Stimulated activated CD4-positive, alpha-beta T cell treated with anti-CD3 and anti-CD28 coated beads, Interleukin-2, amount 100 ng/mL, for 24 hours (primary cell): ENCODE measurements at places on chromosomes 16 and 17.

- DNase-seq = no peak
Observed at GRCh38 chr16:17555176-17555575, 84.4 kb upstream of the XYLT1 start.

- no peak for DNase-seq
Observed at GRCh38 chr17:35056013-35056412, 7.5 kb downstream of the RFFL start.

GRCh38 chr16:3541527-3542155 is 35.6 kb downstream of the NLRC3 start:
- no peak for DNase-seq

- no peak for DNase-seq
Observed at GRCh38 chr17:59840329-59841090, 52.2 kb downstream of the TUBD1 start.

GRCh38 chr16:68764862-68765261 is 27.8 kb downstream of the CDH1 start:
- peak; percentile 31 for DNase-seq

DNA sequence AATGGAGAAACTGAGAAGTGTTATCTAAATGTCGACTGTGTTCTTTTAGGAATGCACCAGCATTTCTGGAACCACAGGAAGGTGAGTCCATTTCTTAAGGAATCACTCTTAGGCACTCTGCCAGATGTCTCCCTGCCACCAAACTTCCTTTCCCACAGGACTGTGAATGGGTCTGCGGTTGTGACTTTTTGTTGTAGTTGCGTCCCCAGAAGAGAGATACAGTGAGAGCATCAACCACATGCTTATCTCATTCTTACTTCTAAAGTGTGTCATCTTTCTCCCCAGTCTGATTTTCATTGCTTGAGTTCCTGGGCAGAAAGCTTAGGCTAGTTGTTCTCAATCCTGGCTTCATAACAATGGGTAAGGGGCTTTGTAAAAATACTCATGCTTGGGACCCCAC is 13.4 kb downstream of the ITPRIPL2 start:
- DNase-seq = no peak

GRCh38 chr16:21600031-21600773 is 825 bp downstream of the METTL9 start:
- no peak for DNase-seq

GRCh38 chr16:77059446-77059845 is 131.5 kb upstream of the MON1B start:
- DNase-seq = no peak

DNA sequence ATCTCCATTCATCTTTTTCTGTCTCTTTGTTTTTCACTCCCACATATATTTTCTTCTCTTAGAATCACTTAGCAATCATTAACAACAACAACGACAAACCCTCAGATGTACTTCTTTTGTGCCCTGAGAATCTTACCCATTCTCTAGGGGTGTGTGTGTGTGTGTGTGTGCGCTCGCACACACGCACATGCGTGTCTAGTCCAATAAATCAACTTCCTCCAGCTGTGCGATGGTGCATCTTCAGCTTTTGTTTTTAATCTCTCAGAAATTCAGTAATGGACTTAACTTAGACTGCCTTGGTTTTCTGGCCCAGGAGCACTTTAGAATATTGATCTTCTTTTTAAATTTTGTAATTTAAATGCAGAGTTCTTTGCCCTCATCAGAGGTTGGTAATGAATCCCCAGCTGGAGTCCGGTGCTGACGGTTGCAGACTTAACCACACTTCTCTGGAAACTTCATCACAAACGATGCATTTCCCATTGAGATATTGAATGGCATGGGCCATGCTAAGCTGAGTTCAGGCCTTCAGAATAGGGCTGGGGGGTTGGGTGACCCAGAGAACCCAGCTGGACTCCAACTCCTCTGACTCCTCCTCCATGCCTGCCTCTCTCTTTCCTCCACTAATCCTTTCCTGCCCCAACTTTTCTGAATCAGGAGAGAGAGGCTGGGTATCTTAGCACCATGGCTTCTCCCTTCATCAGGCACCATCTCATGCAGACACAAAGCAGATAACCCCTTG is 193.9 kb downstream of the ZNF18 start:
- no peak for DNase-seq

DNA sequence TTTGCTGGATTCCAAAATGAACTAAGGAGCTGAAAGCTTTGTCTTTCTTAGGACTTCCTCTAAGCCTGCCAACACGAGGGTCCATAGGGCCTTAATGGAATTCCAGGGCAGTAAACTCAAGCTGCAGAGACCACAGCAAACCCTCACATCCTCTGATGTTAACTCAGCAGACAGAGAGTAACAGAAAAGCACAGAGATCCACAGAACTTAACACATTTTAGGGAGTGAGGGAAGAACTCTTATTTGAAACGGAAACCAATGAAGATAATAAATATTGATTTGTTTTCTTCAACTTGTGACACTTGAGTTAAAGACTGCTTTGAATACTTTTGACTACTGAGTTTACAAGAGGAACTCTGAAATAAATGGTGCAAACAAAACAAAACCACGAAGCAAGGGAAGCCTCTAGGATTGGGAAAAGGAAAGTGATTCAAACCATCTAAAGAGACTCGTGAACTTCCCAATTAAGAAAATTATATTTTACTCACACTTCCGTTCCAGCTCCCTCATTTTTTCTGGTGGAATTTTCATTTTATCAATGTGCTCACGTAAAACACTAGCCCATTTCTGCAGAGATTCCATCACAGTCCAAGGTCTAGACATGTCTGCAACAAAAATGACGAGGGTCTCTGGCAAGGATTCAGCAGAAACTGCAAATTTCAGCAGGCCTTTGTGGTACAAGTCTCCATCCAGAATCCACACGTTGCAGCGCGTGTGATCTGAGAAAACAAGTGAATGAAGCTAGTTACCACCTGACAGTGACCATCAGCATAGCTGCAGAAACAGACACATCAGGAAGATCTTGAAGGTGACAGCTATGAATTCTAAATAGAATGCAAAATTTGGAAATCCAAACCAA is 9.2 kb downstream of the DYNC1LI2 start:
- DNase-seq = no peak

GRCh38 chr17:68514831-68515635 is 2.8 kb downstream of the PRKAR1A start:
- DNase-seq = no peak

DNA sequence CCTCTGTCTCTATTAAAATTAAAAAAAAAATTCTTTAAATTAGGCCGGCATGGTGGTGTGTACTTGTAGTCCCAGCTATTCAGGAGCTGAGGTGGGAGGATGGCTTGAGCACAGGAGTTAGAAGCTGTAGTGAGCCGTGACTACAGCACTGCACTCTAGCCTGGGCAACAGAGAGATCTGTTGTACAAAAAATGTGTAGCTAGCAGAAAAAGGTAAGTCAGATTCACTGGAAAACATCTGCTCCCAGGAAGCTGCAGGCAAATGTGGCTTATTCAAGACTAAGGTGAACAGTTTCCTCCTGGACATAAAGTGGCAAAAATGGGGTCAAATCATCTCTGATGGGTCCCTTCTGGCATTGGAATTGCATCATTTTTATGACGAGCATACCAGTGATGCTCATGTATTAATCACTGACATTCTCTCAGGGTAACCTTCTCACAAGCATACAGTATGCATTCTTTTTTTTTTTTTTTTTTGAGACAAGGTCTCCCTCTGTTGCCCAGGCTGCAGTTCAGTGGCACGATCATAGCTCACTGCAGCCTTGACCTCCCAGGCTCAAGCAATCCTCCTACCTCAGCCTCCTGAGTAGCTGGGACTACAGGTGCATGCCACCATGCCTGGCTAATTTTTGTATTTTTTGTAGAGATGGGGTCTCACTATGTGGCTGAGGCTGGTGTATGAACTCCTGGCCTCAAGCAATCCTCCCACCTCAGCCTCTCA is 48.7 kb downstream of the CPPED1 start:
- no peak for DNase-seq

DNA sequence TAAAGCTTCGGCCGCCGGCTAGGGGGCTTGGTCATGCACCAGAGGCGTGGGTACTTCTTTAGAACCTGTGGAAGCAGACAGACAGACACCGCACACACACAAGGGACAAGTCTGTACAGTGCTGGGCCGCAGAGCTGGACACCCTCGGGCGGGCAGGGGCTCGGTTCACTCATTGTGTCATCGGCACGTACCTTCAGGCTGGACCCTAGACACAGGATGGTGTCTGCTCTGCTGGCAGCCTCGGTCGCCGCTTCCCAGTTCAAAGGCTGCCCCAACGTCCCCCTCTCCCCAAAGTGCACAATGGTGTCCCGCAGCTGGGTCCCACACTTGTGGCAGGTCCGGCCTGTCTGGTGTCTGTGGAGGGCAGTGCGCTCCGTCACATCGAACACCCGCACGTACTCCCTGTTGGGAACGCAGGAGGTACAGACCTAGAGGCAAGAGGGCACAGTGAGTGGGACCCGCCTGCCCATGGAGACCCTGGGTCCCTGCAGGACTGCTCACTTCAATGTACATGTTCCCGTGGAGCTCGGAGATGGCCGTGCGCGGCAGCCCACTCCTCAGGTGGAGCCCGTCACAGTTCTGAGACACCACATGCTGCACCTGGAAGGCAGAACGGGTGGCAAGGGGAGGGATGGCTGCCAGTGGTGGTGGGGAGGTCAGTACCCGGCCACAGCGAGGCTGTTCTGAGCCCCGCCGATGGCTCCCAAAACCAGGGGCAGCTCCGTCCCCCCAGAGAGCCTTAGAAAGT is 3.1 kb upstream of the PCYT2 start:
- DNase-seq = no peak

- DNase-seq = no peak
Observed at GRCh38 chr17:57735707-57736106, 9.4 kb downstream of the CCDC182 start.

DNA sequence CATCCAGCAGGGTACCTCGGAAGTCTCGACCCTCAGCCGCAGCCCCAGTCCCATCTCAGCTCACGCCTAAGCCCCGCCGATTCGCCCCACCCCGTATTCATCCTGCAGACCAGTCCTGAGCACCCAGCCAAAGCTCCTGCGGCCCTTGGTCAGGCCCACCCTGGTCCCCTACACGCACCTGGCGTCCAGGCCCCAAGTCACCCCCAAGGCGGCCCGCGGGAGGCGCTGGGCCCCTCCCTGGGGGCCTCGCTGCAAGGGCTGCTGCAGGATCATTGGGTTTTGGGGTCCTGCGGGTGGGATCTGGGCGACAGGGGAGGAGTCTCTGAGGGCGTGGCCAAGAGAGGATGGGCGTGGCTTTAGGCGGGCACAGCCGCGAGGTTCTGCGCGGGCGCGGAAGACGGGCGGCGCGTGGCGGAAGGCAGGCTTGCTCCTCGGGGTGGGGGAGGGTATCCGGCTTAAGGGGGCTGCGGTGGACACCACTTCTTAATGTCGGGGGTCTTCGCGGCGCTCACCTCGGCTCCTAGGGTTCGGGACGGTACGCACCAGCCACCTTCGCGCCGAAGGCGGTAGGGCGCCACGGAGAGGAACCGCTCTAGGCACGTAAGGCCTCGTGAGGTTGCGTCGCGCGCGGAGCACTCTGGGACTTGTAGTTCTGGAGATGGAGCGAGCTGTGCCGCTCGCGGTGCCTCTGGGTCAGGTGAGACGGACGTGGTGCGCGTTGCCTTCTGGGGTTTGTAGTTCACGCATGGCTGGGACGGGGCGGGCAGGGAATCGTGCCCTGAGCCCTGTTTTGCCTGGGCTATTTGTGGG is at the start of the genes HCFC1R1 and THOC6:
TSS of gene HCFC1R1 (minus strand) at position 274 of the 810 bp plus-strand sequence. CDS start at position 273, 1 bp downstream.
TSS of gene THOC6 (plus strand) at position 367 of the 810 bp plus-strand sequence. CDS start at position 659, 292 bp downstream.
- peak; percentile 95 for DNase-seq

DNA sequence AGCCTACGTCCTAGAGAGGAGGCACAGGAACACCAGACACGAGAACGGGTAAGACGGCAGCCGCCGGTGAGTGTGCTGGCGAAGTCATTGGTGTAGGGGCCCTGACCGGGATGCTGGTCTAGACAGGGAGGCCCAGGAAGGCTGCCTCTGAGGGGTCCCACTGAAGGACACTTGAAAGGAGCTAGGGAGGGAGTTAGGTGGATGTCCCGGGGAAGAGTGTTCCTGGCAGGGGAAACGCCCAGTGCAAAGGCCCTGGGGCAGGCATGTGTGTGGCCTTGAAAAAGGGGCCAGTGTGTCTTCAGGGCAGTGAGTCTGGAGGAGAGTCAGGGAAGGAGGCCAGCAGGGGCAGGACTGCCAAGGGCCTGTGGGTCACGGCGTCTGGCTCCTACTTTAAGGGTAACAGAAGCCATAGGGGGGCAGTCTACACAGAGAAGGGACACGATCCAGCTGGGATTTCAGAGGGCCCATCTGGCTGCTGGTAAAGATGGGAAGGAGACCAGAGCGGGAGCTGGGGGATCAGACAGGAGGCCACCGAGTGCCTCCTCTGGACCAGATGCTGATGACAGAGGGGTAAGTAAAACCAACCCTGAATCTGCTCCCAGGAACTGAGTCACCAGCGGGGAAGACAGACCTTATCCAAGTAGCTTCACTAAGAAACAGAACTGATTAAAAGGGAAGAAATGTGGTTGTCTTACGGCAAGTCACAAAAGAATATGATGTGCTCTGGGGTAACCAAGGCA is 115.9 kb downstream of the LITAF start:
- no peak for DNase-seq

DNA sequence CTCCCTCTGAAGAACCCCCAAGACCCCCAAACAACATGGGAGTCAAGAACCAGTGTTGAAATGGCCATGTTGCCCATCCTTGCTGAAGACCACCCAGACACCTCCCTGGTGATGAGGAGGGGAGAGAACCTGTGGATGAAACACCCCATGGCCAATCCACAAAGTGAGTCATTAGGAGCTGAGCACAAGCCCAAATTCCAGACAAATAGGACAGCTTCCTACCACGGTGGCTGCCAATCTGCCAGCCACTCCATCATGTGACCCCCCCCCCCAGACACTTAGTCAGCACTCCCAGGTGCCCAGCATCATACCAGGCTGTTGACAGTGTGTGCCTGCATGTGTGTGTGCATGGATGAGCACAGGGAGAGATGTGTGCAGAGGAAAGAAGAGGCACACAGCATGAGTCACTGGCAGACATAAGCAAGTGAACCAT is 26.4 kb upstream of the RPL38 start:
- no peak for DNase-seq

- no peak for DNase-seq
Observed at GRCh38 chr16:89537549-89537925, 22.9 kb upstream of the RPL13 start.

DNA sequence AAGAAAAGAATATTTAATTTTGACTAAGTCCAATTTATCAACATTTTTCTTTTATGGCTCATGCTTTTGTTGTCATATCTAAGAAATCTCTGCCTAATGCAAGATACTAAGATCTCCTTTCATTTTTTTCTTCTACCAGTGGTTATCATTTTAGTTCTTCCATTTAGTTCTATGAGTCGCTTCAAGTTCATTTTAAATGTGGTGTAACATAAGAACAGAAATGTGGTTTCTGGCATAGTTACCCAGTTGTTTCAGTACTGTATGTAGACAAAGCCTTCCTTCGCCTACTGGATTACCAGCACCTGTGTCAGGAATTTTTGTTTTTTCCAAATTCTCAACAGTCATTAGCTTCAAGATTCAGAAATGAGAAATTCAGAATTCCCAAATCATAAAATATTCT is 175.7 kb downstream of the PARN start:
- no peak for DNase-seq
